ENCODE measurements at places on chromosomes 3 and 15. TPM values are rescaled to one million over a fixed set of nuclear protein-coding genes. Genes with fewer than 3 reads are reported as not detected.

GOLGA8Q gene
- total RNA-seq = 0.62 TPM

UBAP1L gene
- 2.7 TPM for total RNA-seq

BTLA gene
- total RNA-seq = 0.16 TPM

SV2B gene
- total RNA-seq = 33.5 TPM

RHOV gene
- 10.8 TPM for total RNA-seq

TPRG1 gene
- total RNA-seq = 0.94 TPM

STARD9 gene
- total RNA-seq = 5.1 TPM

Measured in occipital lobe (tissue), 3 donors.